ENCODE measurements at places on chromosomes 12 and 14.

- no peak for DNase-seq
Observed at GRCh38 chr14:53515276-53515675, 362.2 kb upstream of the DDHD1 start.

GRCh38 chr14:39716987-39717570, 284.8 kb upstream of the FBXO33 start:
- DNase-seq: no peak

- no peak for DNase-seq
Observed at GRCh38 chr12:101372431-101372830, 35.1 kb downstream of the ARL1 start.

DNA sequence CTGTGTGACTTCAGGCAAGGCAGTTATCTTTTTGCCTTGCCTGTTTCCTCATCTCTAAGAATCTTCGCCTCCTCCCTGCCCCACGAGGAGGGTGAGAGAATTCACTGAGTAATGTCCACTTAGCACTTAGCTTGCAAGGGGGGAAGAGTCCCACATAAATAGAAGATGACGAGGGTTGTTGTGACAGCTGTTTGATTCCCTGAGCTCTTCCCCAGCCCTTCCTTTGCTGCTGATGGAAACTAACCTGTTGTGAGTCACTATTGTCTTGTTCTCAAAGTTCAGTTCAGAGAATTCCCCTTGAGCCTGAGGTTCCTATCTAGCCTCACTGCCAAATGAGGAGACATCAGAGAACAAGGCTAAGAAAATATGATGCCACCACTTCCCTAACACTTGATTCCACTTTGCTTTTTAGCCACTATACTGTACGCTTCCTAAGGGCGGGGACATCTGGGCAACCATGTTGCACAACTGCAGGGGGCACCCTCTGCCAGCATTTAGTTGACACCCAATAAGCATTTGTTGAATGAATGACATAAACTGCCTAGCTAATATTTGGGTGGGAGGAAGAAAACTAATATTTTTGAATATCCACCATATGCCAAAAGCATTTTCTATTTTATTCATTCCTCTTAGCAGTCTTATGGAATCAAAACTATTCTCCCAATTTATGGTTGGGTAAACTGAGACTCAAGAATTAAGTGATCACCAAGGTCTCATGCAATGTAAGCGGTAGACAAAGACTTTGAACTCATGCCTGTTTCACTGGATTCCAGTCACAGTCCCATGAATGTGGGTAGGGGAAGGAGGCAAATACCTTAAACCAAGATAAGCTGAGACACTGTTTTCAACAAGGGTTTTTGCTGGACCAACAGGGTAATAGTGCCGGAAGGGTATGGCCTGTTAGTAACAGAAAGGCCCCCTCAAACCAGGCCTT, 77.6 kb downstream of the ZFP36L1 start:
- no peak for DNase-seq
